ENCODE measurements at places on chromosomes 12 and 14.
A peak's percentile ranks its signal among the peaks of the same experiment; 100 is the strongest.

DNA sequence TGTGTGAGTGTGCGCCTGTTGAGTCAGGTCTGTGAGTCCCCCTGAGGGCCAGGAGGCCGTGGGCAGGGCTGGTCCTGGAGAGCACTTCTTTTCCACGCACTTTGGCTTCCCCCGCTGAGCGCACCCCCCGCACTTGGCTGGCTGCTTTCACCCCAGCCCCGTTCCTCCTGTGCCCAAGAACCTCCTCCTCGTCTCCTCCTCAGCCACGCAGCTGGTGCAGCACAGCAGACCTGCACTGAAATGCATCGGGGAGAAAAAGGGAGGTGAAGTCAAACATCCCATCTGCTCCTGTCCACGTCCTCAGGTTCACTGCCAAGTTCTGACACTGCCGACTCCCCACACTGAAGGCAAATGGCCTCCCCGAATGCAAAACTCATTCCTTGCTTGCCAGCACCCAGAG, 362.7 kb upstream of the SFSWAP start:
- no peak for DNase-seq

DNA sequence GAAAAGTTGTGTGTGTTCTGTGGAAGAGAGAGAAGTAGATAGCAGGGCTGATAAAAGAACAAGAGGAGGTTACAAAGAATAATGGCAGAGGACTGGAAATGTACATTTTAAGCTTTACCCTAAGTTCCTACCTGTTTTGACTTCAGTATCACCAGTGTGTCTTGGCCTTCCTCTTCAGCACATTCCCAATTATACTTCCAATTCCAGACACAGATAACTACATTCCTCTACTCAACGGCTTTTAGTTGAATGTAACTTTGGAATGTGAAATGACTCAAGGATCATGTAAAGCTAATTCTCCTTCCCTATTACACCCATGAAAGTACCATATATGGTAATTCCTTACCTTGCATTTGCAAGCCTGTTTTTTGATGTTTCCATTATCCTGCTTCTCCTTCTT, 5.0 kb downstream of the MGST1 start:
- no peak for DNase-seq

DNA sequence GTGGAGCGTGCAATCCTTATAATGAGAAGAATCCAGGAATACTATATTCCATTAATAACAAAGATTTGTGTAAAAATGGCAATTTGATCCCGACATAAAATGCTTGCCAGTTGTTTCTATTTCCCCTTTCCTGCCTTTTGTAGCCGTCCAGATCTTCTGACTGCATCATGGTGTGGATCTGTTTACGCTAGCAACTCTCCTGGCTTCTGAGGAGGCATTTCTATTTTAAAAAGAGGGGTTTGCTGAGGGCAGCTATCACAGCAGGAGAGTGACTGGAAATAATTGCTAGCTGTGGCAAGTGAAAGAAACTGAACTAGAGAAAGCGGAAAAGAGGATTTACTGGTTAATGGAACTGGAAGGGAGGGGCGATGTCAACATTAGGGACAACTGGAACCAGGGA, 145.6 kb downstream of the ATP23 start:
- no peak for DNase-seq

DNA sequence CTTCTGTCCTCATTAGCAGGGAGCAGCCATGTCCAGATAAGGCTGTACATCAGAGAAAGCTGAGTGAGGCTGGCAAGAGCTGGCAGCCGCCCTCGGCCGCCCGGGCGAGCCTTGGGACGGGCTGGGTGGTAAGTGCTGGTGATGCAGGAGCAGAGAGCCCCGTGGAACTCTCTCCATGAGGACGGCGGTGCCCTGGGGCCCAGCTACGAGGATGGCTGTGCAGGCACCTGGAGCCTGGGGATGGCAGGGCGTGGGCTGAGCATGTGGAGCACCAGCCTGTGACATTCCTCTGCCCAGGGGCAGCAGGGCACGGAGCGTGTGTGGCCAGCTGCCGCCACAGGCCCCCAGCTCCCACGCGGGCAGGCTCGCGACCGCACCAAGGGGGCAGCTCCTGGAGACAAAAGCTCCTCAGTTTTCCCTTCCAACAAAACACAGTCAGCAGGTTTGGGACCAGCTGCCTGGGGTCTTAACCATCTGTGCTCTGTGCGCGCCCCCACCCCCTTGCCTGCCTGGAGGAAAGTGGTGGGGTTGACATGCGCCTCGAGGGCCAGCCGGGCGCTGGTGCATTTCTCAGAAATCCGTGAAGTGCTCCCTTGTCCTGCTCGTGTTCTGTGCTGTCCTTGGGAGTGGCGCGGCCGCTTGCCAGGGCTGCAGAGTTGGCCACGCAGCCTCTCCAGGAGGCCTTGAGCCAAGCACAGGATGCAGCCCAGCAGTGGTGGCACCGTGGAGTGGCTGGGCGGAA, 21.4 kb downstream of the PACS2 start:
- no peak for DNase-seq

DNA sequence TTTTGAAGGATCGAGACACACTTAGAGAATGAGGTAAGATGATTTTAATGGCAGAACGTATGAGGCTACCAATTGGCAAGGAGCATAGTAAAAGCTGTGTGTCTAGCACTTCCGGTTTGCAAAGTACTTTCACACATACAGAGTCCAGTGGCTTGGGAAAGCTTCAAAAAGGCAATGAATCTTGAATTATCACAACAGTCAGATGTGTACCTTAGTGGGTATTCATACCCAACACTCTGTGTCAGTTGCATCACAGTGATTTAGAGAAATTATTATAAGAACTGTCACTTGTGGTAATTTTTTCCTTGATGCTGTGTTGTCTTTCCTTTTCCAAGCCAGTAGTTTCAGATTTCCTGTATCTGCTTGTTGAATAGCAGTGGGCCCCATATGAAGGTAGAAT, 424.1 kb downstream of the PCNX1 start:
- peak; percentile 41 for DNase-seq

- no peak for DNase-seq
Measured at GRCh38 chr12:117522559-117522958, 161.1 kb upstream of the NOS1 start.

- no peak for DNase-seq
Measured at GRCh38 chr14:68951035-68951797, 27.9 kb downstream of the ACTN1 start.

- DNase-seq = peak; percentile 29
Measured at GRCh38 chr14:59161561-59162175, 26.8 kb upstream of the DAAM1 start.

DNA sequence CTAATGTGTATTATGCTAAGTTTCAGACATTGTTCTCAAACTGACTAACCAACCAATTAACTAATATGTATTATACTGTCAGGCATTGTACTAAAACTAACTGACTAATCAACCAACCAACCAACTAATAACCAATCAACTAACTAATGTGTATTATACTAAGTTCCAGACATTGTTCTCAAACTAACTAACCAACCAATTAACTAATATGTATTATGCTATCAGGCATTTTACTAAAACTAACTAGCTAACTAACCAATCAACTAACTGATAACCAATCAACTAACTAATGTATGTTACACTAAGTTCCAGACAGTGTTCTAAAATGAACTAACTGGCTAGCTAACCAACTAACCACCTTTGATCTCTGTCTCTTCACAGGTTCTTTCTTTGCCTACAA, 152.3 kb downstream of the SUDS3 start:
- DNase-seq = no peak

GRCh38 chr14:66152302-66152701, 333.9 kb upstream of the CCDC196 start:
- DNase-seq = no peak

DNA sequence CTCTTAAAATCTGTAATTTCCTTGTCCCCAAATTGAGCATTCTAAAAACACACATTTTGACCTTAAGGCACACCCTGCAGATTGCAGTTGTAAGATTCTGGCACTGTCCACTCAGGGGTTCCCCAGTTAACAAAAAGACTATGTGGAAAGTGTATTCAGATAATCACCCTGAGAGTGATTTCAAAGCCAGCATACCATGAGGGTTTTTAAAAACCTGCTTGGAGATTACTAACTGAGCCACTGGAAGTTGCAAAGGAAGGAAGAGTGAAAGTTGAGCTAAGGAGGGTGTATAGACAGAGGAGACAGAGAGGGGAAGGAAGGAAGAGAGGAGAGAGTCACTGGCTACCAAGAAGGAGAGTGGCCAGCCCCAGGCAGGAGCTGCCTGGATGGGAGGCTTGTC, 82.6 kb downstream of the EML1 start:
- DNase-seq = no peak

DNA sequence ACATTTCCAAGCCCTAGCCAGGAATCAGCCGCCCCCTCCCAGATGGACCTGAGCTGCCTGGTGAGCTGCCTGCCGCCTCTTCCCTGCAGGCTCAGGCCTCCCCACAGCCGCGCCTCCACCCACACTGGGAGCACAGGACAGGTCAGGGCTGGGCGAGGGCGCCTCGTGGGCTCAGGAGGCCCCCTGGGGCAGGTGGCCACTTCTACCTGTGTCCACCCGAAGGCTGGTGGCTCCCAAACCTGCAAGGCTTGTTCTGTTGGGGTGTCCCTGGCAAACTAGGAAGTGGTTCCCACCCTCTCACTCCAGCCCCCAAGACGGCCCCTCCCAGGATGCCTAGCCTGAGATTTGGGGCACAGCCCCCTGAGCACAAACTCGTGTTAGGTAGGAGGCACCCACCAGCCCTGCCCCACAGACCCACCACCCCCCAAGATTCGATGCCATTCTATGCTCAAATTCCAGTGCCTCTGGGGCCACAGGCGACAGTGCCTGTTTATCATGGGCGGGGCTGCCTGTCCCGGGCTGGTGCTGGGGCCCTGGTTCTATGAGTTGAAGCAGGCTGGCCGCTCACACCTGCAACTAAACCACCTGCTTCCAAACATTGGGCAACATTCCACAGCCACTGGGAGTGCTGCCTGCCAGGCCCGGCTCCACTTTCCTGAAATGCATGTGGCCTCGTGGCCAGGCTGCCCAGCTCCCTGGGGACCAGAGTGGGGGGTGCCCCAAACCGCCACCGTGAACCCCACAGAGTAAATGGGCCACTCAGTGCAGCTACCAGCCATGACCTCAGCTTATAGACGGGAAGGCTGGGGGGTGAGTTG, 6.8 kb downstream of the MMP17 start:
- DNase-seq = no peak

DNA sequence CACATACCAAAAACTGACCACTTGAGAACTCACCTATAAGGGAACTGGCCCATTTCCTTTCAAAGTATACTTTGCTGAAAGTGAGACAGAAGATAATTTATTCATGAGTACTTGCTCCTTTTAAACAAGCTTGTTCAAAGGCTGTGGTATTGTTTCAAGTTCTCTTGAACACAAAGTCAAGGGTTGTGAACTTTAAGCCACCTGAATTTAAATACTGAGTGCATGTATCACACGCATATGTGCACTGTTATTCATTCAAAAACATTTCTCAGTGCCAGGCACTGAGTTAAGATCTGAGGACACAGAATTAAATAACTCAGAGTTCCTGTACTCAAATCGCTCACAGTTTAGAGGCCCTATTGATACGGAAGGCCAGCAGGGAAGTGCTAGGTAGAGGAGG, 19.1 kb upstream of the LDHB start:
- DNase-seq = no peak

- no peak for DNase-seq
Measured at GRCh38 chr12:131367983-131368667, 342.8 kb upstream of the SFSWAP start.

DNA sequence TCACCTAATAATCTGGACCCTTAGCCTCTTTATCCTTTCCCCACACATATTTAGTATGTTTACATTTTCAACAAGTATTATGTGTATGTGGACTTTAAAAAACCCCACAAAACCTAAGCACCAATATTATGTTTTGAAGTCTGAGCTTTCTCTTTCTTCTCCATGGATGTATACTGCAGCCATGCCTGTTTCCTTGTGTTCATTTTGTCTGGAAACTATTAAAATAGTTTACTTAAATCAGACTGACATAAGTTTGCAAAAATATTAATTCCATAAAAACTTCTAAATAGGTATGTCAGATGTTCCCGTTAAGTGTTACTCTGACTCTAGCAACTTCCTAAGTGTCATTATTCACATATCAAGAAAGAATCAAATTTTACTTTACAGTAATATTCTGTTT, 2.9 kb downstream of the HIGD1C start:
- no peak for DNase-seq

DNA sequence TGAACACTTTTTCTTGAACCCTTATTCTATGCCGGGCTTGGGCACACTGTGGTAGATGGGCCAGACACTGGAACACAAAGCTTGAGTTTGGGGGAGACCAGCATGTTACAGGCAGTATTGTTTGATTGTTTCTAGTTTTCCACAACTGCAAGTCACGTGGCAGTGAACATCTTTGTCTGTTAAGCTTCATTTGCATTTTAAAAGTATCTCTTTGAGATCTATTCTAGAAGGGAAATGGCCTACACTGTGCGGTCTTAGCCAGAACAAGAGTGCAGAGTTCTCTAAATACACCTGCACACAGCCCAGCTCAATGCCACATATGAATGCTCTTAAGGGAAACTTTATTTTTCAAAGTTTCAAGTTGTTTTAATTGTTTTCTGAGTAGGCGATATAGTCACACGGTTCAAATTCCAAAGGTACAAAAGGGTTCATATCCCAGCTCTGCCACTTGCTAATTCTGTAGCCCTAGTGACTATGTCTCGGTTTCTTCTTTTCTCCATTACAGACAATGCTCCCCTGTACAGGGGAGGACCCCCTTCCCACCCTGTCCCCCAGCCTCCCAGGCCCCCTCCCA, 24.9 kb downstream of the RIN3 start:
- no peak for DNase-seq

- DNase-seq = peak; percentile 5
Measured at GRCh38 chr12:42588524-42589464, 752 bp downstream of the PRICKLE1 start.

GRCh38 chr12:95484524-95484923, 10.6 kb downstream of the METAP2 start:
- no peak for DNase-seq

GRCh38 chr14:76919431-76920330, 93.5 kb downstream of the LRRC74A start:
- DNase-seq = no peak

GRCh38 chr12:71642264-71642663, 21.4 kb downstream of the ZFC3H1 start:
- peak; percentile 52 for DNase-seq

DNA sequence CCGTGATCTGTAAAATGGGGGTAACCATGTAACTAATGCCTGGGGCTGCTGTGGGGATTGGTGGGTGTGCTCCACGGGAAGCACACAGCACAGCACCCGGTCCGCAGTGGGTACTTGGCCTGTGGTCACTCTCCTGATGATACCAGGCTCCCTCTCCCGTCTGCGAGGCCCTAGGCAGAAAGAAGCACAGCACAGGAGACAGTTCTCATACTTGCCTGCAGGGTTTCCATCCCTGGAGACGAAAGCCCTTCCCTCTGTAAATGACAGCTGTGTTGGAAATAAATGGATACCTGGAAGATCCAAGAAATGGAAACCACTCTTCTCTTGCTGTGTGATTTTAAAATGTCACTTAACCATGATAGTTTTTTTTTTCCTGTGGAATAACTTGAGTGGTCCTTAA, 7.9 kb upstream of the PRMT8 start:
- DNase-seq = no peak

GRCh38 chr12:118439068-118439467, 62.7 kb downstream of the SUDS3 start:
- DNase-seq = no peak

- peak; percentile 56 for DNase-seq
Measured at GRCh38 chr12:92908108-92908507, 21.0 kb downstream of the EEA1 start.

- DNase-seq = no peak
Measured at GRCh38 chr12:2183556-2184541, 131.1 kb downstream of the CACNA1C start.

- DNase-seq = no peak
Measured at GRCh38 chr12:116860263-116860662, 21.0 kb downstream of the HRK start.

- DNase-seq = peak; percentile 39
Measured at GRCh38 chr14:105290621-105291346, 10.0 kb downstream of the BRF1 start.

GRCh38 chr12:121937654-121938053, 19.3 kb downstream of the CFAP251 start:
- DNase-seq = no peak
